ENCODE measurements at places on chromosomes 12 and 14.

- no peak for DNase-seq
These were observed 164.3 kb upstream of the TMPO start for GRCh38 chr12:98351089-98351488.

DNA sequence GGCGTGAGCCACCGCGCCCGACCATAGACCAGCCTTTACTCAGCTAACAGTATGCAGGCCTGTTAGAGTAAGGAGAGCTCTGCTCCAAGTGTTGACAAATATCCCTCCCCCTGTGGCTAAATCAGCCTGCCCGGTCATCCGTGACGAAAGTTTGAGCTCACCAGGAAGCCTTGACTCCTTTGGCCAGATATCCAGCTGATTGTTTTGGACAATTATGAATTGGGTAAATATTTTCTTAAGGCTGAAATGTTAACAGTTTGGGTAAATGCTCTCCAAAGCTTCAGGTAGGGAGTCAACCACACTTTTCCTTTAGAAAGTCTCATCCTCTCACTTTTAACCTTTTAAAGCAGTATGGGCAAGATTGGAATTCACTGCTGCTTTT, 157.9 kb downstream of the PAWR start:
- no peak for DNase-seq

- DNase-seq: peak; percentile 93
These were observed 11.2 kb downstream of the MAP4K5 start for GRCh38 chr14:50520947-50521815.

DNA sequence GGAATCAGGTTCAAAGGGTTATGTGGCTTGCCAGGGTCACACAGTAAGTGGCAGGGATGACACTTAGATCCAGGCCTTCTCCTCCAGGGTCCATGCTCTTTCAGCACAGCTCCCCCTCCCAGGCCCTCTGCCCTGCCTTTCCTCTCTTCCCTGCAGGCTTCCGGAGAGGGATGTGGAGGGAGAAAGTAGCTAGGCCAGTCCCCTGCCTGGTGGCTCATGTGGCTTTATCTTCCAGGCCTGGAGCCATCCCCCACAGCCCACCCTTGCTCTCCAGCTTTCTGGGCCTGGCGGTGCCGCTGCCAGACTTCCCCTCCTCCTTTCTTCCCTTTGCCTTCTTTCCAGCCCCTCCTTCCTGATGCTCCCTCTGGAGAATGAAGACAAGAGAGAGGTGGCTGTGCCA, 1.7 kb downstream of the PSMB11 start:
- no peak for DNase-seq

DNA sequence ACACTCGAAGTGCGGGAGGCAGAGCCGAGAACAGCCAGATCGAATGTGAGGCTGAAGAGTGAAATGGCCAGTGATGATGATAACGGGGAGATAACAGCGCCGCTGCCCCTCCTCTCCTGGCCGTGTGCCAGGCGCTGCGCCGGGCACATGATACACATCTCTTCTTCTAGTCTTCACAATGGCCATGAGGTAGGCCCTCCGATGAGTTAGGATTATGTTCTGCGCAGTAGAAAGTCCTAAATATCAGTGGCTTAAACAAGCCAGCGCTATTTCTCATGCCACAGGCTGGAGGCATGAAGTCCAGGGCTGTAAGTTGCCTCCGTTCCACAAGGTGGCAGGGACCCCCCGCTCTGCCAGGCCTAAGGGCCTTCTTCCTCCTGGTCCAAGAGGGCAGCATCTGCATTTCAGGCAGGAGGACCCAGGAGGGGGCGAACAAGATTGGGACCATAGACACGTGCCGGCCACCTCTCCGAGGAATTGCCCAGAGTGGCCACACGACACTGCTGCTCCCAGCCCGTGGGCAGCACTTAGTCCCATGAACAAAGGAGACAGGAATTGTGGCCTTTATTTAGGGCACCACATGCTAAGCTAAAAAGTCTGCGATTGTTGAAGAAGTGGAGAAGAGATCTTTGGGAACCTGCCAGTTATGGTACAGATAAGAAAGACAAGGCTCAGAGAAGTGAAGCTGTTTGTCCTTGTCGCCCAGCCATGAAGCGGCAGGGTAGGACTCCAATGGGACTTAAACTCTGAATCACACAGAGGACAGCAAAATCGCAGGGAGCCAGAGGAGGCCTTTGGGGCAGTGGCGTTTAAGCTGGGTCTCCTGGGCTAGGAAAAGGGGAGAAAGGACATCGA, 10.9 kb upstream of the HVCN1 start:
- DNase-seq: no peak

- no peak for DNase-seq
These were observed 358.0 kb downstream of the TMTC2 start for GRCh38 chr12:83044736-83045135.

GRCh38 chr12:58416236-58416635, 474.9 kb downstream of the ATP23 start:
- DNase-seq: peak; percentile 27

GRCh38 chr12:34406996-34407300, 384.7 kb downstream of the ALG10 start:
- DNase-seq: no peak

DNA sequence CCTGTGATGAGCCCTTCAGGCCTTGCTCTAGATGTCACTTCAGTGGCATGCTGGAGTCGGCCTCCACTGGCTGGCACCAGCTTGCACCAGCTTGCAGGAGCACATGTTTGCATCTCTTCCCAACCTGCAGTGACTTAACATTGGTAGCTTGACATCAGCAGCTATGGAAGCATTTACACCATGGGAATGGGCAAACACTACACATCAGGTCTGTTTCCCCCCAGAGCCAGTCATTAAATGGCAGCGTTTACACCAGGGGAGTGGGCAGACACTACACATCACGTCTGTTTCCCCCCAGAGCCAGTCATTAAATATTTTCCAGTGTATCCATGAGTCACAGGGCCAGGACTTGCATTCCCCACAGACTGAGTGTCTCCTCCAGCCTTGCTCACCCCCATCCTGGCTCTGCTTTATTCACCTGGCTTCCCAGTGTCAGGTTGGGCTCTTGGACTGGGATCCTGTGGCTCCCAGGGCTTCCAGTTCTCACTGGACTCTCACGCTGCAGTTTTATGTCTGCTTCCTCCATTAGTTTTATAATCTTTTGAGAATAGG, 51.6 kb upstream of the VRK1 start:
- no peak for DNase-seq

GRCh38 chr12:124625867-124626675, 58.7 kb upstream of the NCOR2 start:
- peak; percentile 94 for DNase-seq

DNA sequence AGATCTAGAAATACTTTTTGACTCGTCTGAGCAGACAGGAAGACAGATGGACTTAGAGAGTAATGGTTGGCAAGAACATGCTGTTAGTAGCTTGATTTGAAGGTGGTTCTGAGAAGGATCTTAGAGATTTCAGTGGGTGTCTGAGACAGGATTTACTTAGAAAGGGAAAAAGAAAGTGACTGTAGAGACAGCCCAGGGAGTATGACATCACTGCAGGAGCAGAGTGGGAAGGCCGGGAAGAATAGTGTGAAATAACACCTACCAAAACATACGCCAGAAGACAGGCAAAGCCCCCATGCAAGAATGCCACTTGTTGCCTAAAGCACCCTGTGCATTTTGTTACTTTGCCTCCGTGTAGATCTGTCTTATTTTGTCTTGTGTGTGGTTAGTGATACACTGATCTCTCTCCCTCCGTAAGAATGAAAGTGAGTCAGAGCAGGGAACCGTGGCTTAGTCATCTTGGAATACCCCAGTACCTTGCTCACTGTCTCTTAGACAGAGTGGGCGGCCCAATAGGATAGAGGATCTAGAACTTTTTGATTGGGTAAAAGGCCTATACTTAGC, 161.3 kb upstream of the IFNG-AS1 start:
- peak; percentile 62 for DNase-seq

GRCh38 chr14:89779707-89780106, 174.8 kb downstream of the EFCAB11 start:
- DNase-seq: no peak

- DNase-seq: no peak
These were observed 63.5 kb downstream of the FGD4 start for GRCh38 chr12:32462908-32463307.

DNA sequence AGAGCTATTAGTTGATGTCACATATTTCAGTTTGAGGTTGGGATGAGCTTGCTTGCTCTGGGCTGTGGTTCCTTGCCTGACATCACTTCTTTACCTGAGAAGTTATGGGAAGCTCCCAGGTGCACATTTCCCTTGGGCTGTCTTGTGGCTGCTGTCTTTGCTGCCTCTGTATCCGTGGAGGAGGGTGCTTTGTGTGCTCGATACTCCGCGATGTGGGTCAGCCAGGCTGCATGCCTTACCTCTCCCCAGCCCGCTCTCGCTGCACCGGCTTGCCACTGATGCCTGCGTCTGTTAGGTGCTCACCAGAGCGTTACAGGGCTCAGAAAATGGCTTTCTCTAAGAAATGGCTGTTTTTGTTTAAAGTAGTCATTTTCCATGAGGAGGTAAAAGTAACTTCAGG, 19.6 kb downstream of the PELI2 start:
- DNase-seq: no peak

DNA sequence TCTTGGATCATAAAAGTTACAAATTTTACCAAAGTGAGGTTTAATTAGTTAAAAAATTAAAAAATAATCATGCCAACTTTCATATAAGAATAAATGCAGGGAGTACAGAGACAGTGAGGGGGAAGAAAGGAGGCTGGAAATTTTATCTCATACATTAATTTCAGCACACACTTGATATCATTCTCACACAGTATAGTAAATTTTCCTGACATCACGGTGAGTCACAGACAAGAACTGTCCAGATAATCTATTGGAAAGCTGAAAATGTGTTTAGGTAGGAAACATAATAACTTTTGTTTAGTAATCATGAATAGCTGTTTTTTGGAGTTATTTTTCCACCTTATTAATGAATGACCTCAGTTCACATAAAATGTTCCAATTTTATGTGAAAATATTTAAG, 1204.8 kb downstream of the GALC start:
- DNase-seq: no peak

- DNase-seq: no peak
These were observed 173.5 kb upstream of the FRMD6 start for GRCh38 chr14:51478175-51478621.

GRCh38 chr12:123879101-123879500, 93.5 kb downstream of the CCDC92 start:
- DNase-seq: no peak

GRCh38 chr12:111757361-111758119, 9.2 kb upstream of the ALDH2 start:
- DNase-seq: no peak

DNA sequence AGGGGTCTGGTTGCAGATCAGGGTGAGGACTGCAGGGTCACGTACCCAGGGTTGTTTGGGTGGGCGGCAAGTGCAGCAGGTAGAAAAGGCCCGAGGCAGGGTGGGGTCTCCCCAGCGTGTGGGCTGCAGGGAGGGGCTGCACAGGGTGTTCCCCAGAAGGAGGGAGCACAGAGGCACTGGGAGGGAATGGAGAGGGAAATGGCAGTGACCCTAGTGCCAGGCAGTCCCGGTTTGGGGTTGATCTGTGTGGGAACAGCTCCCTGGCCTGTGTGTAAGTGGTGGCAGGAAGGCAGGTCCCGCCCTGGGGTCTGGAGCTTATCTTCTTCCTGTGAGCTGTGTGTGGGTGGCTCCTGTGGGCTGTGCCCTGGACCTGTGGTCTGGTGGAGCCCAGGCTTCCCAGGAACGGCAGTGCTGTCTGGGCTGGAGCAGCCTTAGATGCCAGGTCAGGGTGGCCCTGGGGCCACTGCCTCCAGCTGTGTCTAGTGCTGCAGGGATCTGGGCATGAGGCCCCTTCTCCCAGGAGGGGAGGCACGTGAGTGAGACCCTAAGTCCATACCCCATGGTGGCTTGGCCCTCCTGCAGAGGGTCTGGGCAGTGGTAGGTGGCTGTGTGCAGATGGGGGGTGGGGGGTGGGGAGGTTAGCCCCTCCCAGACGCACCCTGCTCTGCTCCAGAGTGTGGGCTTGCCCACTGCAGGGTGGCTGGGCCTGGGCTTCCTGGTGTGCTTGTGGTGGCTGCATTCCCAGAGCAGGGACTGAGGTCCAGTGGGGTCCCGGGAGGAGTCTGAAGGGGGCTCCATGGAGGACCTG, 363.5 kb downstream of the TMEM121 start:
- no peak for DNase-seq

DNA sequence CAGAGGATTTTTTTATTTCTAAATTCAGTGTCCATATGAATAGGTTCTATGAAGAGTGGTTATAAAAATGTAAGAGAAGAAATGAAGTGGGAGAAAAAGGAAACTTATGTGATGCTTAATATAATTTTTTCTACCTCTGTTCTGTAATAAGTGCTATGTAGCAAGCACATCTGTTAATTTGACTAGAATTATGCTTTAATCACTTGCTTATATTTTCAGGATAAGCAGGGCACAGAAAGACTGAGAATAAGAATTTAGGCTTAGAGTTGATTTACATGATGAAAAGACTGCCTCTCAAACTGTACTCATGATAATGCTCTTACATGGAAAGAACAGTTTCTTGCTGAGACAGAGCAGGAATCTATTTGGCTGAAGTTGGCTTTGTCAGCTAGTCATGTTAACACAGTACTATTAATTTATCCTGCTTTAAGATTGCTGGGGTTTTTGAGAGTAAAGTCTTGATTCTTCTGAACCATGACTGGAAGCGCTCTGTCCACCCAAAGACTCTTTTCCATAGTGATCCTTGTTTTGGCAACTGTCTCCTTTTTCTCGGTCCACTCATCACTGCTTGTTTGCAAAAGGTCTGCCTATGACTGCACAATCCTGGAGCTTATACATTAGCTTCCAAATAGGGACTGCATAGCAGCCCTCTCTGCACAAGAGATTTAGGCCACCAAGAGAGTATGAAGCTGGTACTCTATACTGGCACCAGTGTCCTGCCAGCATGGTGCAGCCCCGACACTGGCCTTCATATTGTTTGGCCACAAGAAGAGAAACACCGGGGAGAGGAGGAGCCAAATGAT, 98.8 kb downstream of the AKAP6 start:
- no peak for DNase-seq

DNA sequence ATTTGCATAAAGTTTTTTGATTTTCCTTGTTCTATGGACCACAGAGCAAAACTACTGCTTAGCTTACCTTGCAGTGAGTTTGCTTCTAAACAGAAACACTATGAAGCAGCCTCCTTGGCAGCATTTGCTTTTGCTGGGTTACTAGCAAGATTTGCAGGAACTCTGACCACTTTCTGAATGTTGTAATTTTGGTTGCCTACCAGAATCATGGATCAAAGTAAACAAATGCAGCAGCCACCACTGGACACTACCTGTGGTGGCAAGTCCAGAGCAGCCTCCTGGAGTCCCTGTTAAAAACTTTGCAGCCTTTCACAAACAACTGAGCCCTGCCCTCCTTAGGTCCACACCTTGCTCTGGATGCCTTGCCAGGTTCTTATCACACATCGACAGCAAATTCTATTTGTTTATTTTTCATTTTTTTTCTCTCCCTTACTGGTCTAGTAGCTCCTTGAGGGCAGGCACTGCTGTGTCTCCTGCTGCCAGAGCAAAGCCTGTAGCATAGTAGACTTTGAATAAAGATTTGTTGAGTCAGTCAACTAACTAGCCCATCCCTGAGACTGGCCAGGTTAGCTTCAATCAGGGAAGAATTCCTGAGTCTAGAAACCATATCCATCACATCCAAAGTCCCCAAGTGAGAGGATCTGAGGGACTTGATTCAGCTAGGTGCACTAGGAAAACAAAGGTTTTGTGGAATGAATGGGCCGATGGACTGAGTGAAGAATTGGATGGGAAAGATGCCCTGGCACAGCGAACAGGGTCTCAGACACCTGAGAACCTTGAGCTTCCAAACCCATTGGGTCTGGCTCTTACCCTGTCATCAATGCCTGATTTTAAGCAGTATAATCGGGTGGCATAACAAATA, 5.7 kb downstream of the TTC6 start:
- no peak for DNase-seq

Measured in dermis microvascular lymphatic vessel endothelial cell (primary cell).